ENCODE measurements at places on chromosomes 7 and 10.

- no peak for DNase-seq
Observed at GRCh38 chr7:92071032-92071431, 63.2 kb downstream of the CYP51A1 start.

- DNase-seq = no peak
Observed at GRCh38 chr7:66929935-66930334, 8.9 kb downstream of the TMEM248 start.

GRCh38 chr7:137967143-137968018, 34.5 kb downstream of the CREB3L2 start:
- DNase-seq = no peak

- DNase-seq = no peak
Observed at GRCh38 chr10:66837335-66837734, 88.5 kb upstream of the LRRTM3 start.

DNA sequence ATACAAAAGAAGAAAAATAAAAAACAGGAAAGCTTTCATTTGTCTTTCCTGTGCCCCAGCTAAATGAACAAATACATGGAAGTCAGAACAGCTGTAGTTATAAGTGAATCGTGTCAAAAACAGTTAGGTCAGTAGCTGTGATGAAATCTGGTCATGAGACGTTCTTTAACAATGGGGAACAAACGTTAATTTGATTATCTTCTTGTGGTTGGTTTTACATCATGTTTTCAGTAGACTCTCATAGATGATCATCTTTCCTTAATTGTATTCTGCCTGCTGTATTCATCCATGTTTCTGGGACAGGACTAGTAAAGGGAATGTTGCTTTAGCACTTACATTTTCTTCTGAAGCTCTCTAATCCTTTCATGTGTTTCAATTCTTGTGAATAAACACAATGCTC, 97.0 kb downstream of the PCLO start:
- DNase-seq = no peak

- DNase-seq = no peak
Observed at GRCh38 chr7:117134889-117135552, 181.7 kb downstream of the ST7 start.

Data from NCI-H187 (cell line).